ENCODE measurements at places on chromosomes 5 and 9.

DNA sequence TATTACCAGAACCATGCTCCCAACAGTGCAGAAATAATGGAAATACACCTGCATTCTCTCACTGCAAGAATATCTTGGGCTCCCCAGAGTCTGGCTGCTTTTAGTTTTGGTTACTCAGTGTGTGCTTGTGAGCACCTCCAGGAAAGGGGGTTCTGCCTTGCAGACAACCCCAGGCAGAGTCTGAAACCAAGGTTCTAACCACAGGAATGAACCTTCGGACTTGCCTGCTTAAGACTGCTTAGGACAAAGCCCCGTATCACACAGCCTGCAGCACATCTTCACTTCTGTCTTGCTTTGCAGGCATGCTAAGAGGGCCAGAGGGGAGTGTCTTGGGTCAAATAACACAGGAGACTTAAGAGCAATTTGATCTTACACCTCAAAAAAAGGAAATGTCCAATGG, 94.8 kb upstream of the SPATA31C2 start:
- DNase-seq = no peak

- no peak for DNase-seq
Measured at GRCh38 chr5:32044939-32045338, 129.2 kb downstream of the GOLPH3 start.

GRCh38 chr9:92294297-92294676, 790 bp upstream of the IARS1 start:
- no peak for DNase-seq

DNA sequence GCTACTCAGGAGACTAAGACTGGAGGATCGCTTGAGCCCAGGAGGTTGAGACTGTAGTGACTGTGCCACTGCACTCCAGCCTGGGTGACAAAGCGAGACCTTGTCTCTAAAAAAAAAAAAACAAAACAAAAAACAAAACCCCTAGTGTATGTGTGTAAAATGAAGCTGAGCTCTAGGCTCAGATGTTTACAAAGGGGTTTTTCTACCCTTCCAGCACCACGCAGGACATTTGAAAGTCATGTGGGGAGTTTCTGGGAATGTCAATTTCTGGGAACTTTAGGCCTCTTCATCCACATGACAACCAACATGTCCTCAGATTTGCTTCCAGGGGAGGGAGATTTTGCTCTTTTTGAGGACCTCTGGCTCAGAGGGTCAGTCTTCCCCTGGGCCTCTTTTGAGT, 42.4 kb upstream of the AIF1L start:
- no peak for DNase-seq

GRCh38 chr5:37936091-37936490, 96.2 kb upstream of the GDNF start:
- DNase-seq = no peak

DNA sequence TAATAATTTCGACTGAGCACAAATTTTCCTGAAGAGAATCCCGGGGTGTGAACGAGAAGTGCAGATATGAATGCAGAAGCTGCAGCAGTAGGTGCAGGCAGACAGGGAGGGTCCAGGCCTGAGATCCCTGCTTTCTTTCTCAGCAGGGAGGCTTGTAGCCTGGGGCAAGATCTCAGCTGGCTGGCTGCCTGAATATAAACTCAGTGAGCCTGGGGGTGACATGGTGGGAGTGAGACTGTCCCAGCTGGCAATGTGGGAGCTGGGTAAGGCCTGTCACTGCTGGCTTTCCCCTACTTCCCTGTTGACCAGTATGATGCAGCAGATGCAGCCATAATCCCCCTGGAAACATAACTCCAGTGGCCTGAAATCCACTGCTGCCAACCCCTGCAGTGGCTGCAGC, 325.2 kb downstream of the CETN3 start:
- no peak for DNase-seq

DNA sequence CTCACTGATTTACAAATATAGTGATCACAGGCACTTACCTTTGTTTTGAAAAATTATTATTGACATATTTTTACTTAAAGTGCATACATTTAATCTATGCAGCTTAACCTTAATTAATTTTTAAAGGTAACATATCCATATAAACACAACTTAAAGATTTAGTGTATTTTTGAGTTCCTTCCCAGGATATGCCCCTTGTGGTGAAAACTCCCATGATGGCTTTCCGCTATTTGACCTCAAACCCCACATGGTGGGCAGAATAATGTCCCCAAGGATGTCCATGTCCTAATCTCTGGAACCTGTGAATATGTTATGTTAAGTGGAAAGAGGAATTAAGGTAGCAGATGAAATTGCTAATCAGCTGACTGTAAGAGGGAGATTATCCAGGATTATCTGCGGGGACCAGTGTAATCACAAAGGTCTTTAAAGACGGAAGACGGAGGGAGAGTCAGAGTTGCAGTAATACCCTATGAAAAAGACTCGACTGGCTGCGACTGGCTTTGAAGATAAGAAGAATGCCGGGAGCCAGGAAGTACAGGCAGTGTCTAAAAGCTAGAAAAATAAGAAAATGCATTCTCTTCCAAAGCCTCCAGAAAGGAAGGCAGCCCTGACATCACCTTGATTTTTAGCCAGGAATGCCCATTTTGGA, 193.9 kb downstream of the ICE1 start:
- DNase-seq = no peak

DNA sequence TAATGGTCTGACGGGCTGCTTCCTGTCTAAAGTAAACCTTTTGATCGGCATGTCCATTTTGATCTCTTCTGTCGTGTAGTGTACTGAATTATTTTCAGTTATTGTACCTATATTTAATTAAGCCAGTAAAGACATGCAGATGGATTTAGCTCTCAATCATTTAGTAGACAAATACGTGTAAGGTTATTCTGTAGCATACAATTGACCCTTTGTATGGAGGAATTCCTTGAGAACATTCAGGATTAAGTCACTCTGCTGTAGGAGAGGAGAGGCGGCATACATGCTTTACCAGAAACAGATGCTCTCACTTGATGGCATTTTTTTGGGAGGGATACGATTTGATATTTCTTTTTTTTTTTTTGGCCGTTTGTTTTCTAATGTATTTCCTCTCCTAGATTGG, 141.0 kb downstream of the PBX3 start:
- no peak for DNase-seq

DNA sequence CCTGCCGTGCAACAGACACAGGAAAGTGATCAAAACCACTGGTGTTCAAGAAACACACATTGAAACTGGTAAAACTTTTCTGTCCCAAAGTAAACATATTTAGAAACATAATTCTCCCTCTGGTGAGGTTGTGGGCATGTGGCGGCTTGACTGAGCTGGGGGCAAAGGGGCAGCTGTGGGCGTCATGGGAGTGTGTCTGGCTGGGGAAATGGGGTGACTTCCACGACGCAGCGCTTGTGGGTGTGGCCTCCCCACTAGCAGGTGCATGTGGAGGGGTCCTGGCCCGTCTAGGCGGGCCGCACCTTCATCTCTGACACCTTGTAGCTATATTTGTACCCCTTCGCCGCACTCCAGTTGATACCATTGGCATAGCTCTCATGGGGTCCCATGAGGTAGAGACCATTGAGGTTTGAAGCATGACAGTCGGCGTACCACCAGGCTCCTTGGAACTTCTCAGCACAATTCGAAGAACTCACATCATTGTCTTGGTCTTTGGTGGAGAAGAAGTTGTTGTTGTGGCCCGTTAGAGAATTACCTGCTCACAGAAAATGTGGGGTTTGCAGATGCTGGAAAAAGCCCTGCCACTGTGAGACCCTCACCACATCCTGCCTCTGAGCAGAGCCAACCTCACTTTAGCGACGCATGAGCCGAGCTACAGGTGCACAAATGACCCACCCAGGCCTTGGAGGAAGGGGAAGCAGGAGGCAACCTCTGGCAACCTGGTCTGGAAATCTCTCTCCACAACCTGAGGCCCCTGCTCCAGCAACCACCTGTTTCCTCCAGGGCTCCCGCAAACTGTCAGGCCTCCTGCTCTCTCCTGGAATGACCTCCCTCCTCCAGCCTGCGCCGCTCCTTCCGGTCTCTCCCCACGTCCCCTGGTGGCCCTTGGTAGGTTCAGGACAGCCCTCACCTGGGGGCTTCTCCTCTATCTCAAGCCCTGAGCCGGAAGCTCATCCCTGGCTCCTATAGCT, 7.9 kb downstream of the FCN1 start:
- no peak for DNase-seq

DNA sequence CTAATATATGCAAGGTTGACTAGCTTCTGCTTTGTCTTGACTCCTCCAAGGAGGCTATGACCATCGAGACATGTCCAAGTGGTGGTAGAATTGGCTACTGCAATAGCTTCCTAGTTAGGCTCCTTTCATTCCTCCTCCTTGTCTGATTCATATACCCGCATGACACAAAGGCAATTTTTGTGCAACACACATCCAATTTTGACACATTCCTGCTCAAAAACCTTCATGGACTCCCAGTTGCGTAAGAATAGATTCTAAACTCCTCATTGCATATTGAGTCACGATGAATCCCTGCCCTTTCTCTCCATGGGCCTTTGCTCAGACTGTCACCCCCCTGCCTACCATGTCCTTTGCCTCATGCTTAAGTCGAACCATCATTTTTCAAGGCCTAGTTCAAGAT, 344.5 kb downstream of the ACTL7B start:
- no peak for DNase-seq

Data from stimulated activated CD4-positive, alpha-beta T cell treated with anti-CD3 and anti-CD28 coated beads, Interleukin-4, amount 100 ng/mL, for 1 hour (primary cell).